ENCODE measurements at places on chromosomes 11 and 22.
A peak's percentile ranks its signal among the peaks of the same experiment; 100 is the strongest.

GRCh38 chr22:49099496-49100124 lies 728.1 kb downstream of the BRD1 start:
- DNase-seq = no peak

DNA sequence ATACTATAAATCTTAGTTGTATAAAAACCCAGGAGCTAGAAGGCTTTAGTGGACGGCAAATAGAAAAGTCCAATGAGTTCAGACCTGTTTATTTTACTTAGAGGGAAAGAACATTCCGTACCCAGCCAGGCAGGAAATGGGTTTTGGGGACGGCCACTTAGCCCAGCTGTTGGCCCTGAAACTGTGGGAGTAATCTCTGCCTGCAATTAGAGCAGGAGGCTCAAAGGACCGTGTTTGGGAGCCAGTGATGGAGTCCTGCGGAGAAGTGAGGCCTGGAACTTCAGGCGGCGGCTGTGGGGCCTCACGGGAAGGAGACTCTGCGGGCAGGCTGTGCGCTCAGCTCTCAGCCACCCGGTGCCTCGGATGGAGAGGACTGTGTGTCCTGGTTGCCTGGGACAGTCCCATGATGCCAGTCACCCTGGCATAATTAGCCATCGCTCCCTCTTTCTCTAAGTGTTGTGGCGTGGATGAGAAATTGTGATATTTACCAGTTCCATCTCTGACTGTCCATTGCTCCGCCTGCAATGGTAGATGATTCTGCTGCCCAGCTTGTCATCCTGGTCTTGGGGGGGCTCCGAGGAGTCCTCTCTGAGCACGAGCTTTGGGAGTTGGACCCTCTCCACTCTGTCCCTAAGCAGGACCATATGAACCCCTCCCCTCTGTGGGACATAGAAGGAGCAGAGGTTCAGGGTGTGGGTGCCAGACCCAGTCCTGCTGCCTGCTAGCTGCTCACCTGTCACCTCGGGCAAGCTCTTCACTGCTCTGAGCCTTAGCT lies 530.3 kb downstream of the TBC1D22A start:
- no peak for DNase-seq

DNA sequence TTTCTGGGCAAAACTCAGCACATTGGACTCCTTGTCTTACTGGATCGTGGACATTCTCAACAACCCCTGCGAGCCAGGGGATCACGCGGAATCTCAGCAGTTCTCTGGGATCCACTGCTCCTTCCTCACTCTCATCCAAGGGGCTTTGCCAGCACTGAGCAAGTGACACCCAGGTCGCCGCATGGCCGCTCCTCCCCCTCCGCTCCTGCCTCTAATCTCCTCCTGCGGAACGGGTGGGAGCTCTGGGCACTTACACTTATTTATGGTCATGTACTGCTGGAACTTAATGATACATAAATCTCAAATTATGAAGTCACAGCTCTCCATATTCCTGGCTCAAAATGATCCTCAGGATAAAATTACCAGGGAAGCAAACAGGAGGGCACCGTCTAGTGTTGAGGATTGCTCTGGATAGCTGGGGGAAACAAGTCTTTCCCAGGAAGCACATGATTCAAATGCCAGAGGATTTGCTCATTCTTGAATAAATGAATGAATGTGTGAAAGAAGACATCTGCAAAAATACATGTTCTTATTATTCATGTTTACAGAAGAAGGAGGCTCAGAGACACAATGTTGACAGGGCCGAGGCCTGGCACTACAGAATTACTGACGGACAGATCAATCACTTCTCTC lies 1077.3 kb downstream of the TBC1D22A start:
- DNase-seq = no peak

GRCh38 chr11:12121517-12121916 lies 11.1 kb downstream of the MICAL2 start:
- no peak for DNase-seq

DNA sequence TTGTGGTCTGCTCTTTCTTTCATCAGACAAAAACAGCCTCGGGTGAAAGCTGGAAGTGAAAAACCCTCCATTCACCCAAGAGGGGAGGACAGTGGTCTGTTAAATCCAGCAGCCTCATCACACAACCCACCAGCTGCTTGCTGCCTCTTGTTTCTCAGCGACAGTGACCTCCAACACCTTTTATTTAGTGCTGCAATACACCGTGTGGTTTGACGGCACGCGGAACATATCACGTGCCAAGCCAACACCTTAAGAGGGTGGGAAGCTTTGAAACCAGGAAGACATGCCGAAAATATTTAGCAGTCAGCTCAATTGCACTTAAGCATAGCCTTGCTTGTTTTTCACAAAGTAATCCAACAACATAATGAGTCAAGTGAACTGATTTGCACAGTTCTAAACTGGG lies 39.8 kb upstream of the POGLUT3 start:
- no peak for DNase-seq

- DNase-seq = no peak
Measured at GRCh38 chr11:94751218-94751609, 16.9 kb upstream of the AMOTL1 start.

DNA sequence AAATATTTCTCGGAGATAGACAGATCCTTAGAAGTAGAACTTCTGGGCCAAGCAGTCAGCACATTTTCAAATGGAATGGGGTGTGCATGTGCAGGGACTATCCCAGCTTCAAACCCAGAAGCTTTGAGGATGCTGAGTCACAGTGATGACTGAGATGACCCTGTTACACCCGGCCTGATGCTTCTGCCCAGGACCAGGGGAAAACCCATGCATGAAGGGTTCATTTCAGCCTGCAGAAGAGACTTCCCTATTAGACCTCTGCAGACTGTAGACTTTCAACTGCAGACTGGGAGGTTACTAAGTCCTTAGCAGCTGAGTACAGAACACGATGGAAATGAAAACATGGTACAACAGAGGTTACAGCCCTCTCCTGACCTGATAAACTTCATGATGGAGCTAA lies 3.6 kb upstream of the OR2AT4 start:
- peak; percentile 31 for DNase-seq

DNA sequence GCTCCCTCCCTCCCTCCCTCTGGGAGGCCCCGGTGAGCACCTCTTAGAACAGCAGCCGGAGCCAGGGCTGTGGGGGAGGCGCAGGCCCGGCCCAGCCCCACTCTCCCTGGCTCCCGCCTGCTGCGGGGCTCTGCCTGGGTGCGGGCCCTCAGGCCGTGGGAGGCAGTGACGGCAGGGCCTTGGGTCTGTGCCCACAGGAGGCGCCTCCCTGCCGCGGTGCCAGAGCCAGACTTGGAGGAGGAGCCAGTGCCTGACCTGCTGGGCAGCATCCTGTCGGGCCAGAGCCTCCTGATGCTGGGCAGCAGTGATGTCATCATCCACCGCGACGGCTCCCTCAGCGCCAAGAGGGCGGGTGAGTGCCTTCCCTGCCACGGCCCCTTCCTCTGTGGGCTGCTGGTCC lies 9.5 kb downstream of the IRF7 start:
- no peak for DNase-seq

DNA sequence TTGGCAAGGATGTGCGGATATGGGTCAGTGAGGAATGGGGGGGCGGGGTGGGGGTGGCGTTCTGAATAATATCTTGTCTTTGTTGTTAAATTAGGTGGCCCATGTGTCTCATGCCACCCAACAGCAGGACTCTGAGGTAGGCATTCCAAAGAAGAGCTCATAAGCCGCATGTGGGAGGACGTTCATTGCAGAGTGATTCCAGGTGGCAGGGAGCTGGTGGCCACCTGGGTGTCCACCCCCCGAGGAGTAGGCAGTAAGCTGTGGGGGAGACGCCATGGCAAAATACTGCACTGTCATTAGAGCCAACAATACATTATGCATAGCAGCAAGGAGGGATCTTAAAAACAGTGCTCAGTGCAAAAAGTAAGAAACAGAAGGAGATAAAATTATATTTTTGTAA lies 14.3 kb upstream of the CAPN5 start:
- no peak for DNase-seq

- DNase-seq = no peak
Measured at GRCh38 chr11:61630089-61630488, 49.2 kb upstream of the SYT7 start.

DNA sequence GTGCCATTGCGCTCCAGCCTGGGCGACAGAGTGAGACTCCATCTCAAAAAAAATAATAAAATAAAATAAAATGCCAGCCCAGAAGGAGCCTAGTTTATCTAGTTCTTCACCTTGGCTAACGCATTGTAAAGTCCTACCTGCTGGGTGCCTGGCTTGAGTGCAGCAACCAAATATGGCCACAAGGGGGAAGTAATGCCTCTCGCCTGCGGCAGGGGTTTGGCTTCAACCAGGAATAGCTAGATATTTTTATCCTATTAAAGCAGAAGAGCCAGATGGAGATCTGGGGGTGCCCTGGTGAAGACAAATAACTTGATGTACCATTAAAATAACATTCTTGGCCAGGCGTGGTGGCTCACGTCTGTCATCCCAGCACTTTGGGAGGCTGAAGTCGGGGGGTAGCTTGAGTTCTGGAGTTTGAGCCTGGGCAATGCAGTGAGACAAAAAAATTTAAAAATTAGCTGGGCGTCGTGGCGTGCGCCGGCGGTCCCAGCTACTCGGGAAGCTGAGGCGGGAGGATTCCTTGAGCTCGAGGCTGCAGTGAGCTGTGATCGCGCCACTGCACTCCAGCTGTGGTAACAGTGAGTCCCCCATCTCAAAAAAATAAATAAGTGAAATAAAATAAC lies 20.6 kb upstream of the PLEKHB1 start:
- peak; percentile 64 for DNase-seq

GRCh38 chr22:36227396-36227795 lies 11.9 kb downstream of the APOL2 start:
- DNase-seq = no peak

- no peak for DNase-seq
Measured at GRCh38 chr11:45409587-45409986, 123.4 kb upstream of the SYT13 start.

DNA sequence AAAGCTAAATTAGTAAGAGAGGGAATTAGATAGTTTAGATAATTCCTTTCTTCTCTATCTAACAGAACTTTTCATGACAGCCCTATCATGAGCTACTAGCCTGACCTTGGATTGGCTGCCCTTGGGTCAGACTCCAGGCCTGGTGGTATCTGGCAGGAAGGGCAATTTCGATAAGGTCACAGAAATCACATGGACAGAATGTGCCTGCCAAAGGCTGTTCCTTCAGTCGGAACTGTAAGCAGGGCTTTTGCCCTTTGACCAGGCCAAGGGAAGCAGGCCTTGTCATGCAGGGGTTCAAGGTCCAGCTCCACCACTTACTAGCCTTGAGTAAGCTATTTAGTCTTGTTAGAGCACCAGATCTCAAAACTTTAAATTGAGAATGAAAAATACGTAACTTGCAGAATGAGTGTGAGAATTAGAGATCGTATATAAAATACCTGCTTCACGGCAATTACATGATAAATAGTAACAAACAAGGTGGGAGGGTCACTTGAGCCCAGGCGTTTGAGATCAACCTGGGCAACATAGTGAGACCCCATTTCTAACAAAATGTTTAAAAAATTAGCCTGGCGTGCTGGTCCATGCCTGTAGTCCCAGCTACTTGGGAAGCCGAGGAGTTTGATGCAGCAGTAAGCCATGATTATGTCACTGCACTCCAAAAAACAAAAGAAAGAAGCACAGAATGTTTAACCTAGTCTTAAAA lies 60.8 kb upstream of the SC5D start:
- no peak for DNase-seq

GRCh38 chr11:90774727-90775566 lies 552.1 kb upstream of the CHORDC1 start:
- no peak for DNase-seq

- no peak for DNase-seq
Measured at GRCh38 chr11:129223701-129224149, 31.6 kb upstream of the ARHGAP32 start.

GRCh38 chr11:92929653-92930052 lies 39.8 kb upstream of the MTNR1B start:
- DNase-seq = no peak

DNA sequence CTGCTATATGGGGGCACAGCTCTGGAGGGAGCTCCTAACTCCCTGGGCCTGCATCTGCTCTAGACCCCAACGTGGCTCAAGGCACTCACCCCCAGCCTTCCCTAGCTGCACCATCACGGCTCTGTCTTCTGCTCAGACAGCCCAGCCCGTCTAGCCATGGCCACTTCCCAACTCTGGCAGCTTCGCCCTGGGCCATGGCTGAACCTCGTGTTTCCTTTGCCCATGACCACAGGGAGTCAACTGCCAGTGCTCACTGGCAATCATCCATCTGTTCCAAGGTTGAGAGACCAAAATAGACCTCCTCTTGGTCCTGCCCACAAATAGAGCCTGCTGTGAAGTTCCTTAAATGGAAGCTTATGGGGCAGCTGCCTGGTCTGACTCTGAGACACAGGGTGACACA lies 5.4 kb downstream of the LMO1 start:
- DNase-seq = no peak

DNA sequence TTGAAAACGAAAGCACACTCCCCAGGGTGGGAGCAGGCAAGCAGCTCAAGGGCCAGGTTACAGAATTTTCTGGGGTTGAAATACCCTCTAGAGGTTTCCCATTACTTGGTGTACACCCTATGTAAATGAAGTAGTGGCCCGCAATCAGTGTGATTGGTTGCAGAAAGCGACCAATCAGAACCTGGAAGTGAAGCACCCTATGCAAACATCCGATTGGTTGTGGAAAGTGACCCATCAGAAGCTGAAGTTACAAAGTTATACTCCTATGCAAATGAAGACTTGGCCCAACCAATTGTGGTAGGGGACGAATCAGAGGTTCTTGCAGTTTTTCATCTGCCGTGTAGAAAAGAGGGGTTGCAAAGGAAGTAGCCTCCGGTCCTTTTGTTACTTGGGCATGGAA lies 19.2 kb downstream of the PRR5 start:
- DNase-seq = no peak

- DNase-seq = no peak
Measured at GRCh38 chr11:17421781-17422180, 33.3 kb upstream of the KCNJ11 start.

GRCh38 chr11:57071829-57072228 lies 83.1 kb downstream of the OR5AK2 start:
- no peak for DNase-seq

DNA sequence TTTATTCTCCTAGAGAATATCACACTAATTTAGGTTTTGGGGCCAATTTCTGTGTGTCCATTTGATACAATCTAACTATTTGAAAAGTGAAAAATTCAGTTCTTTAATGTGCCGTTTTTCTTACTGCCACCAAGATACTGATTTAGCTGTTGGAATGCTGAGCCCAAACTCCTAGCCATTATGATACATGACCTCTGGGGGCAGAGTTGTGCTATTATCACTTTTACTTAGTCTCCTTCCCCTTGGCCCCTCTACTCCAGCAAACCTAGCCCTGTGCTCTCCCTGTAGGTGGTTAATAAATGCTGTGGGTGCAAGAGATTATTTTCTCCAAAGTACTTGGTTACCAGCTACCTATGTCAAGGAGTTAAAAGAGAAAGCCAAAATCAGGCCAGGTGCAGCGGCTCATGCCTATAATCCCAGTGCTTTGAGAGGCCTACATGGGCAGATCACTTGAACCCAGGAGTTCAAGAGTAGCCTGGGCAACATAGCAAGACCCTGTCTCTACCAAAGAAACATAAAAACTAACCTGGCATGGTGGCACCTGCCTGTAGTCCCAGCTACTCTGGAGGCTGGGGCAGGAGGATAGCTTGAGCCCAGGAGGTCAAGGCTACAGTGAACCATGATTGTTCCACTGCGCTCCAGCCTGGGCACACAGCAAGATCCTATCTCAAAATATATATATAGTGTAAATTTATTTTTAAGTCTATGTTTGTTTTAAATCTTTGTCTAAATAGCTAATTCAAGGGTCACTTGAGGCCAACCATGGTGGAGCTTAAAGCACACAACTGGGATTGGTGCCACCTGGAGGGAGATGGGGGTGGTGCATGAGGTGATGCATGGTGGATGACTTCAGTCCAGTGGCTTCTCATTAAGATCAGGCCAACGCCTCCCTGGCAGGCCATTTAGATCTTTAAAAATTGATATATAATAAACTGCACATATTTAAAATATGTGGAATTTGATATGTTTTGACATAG lies 193.2 kb upstream of the PLET1 start:
- peak; percentile 21 for DNase-seq
